ENCODE measurements at places on chromosomes 2 and 18. TPM values are rescaled to one million over a fixed set of nuclear protein-coding genes. Genes with fewer than 3 reads are reported as not detected.
A peak's percentile ranks its signal among the peaks of the same experiment; 100 is the strongest.

The ANKRD30BL gene
- total RNA-seq, result not detected

DNA sequence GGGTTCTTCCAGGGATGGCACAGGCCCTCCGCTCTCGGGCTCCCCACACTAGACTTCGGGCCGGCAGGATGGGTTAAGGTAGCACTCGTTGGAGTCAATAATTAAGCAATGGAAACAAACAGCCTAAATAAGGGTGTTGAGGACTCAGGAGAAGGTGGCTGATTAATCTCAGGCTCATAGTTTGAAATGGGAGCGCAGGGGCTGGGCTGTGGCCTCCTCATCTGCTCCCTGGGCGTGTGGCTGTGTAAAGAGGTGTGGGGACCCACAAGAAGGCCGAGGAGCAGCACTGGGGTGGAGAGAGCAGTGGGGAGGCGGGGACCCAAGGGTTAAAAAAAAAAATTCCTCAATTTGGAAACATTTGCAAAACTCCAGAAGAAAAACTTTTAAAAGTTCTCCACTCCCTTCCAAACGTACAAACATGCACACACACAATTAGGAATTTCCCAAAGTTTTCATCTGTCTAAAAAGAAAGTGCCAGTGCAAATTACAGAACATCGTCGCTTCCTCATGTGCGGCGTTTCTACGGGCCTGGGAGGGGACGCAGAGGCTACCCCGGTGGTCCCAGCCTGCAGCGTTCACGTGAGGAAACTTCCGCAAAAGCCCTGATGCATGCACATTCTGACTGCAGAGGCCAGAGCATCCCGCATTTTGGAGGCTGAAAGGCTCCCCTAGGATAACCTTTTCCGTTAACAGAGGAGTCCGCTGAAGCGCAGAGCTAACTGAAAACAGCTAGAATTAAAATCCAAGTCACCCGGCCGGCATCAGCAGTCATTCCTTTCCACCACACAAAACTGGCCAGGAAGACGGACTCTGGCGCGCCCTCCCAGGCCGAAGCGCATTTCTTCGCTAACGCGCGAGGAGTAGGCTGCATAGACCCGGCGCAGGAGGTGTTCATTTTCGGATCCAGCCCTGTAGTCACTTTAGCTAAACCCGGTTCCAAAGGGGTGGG is 1.0 kb upstream of the TUBB6 start:
- peak; percentile 65 for DNase-seq

The SCN7A gene
- 5.0 TPM for total RNA-seq

DNA sequence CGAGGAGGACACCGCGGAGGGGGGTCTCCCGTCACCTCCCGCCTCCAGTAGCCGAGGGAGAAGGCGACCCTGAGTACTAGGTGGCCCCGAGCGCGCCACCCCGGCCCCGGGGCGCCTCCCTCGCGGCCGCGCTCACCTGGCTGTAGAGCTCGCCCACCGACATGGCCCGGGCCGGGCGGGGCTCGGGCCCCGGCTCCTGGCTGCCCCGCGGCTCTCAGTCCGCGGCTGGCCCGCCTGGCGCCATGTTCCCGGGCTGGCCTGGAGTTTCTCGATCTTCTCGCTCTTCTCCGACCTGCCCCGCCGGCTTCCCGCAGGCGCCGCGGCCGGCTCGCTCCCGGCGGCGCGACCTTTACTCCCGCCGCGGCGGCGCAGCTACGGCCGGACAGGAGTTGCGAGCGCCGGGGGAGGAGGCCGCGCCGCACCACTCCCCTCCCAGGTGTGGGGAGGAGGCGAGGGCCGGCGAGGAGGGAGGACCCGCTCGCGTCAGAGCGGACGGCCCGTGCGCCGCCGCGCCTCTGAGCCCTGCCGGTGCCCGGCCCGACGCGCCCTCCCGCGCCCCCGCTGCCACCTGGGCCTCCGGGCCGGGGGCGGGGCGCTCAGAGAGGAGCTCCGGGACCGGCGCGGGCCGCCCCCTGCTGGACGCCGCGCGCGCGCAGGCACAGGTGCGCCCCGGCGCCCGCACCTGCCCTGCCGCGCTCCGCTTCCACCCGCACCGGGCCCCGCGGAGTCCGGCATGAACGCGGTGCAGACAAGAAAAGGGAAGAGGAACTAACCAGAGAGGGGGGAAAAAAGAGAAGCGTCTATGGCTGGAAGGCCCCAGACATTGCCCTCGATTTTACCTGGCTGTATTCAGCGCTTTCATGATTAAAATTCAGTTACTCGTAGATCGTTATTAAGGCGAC is at the start of gene MYO5B:
Gene MYO5B, minus strand, starts transcription at position 517 of the 902 bp plus-strand sequence. Its CDS starts 354 bp downstream, at position 163.
- peak; percentile 96 for DNase-seq

DNA sequence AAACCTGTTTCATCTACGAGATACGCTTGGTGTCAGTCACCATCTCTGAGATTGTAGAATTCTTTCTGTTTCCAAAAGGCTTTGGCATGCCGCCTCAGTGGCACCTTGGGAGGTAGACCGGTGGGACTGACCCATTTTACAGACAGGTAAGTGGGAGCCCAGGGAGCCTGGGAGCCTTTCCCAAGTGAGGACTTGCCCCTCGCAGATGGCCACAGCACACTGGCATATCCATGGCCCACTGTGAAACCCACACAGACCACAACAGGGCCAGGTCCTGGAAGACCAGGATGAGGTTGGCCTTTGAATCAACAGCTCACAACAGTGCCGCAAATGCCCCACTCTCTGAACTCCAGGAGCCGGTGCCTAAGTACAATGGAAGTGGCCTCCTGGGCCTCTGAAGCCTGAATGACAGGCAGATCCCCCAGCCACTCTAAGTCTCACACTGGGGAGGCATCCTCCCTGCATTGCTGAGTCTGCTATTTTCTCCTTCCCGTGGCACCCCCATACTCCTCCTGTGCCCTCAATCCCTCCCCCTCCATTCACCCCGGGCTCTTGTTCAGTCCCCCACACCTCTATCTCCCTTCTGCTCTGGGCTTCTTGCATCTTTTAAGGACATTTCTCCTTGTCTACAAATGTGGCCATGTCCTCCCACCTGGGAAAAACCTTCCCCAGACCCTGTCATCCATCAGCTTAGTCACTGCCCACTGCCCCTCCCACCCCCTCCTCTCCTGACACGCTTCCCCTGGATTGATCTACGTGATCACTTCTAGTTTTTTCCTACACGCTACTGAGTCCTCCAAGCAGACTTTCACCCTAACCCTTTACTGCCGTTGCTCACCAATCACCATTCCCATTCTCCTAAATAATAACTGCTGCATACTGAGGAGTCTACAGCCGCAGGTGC is 26.2 kb downstream of the CENPA start:
- no peak for DNase-seq

The ATP9B gene
- 23.8 TPM for total RNA-seq

The KIAA2012 gene
- total RNA-seq, result not detected

DNA sequence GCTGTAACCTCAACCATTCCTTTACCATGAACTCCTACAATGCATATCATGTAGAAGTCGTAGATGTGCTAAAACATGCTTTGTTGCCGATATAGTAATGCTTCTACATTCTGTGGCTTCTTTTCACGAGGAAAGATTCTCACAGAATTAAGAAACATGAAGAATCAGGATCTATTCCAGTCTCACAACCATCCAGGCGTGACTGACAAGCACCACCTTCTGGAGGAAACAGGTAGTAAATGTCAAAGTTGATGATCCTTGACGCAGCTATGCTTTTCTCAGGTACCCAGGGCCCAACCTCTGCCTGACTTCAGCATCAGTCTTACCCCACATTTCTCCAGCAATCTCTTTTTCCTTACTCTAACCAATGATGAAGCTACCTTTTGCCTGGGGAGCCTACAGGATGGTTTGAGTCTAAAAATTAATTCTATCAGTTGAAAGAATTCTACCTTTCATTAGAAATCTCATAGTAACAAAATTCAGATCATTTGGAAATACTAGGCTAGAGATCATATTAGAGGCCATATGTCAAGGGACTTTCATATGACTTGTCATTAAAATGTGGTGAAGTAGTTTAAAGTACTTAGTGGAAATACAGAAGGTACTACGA is 123.3 kb upstream of the RND3 start:
- DNase-seq, result peak; percentile 65

DNA sequence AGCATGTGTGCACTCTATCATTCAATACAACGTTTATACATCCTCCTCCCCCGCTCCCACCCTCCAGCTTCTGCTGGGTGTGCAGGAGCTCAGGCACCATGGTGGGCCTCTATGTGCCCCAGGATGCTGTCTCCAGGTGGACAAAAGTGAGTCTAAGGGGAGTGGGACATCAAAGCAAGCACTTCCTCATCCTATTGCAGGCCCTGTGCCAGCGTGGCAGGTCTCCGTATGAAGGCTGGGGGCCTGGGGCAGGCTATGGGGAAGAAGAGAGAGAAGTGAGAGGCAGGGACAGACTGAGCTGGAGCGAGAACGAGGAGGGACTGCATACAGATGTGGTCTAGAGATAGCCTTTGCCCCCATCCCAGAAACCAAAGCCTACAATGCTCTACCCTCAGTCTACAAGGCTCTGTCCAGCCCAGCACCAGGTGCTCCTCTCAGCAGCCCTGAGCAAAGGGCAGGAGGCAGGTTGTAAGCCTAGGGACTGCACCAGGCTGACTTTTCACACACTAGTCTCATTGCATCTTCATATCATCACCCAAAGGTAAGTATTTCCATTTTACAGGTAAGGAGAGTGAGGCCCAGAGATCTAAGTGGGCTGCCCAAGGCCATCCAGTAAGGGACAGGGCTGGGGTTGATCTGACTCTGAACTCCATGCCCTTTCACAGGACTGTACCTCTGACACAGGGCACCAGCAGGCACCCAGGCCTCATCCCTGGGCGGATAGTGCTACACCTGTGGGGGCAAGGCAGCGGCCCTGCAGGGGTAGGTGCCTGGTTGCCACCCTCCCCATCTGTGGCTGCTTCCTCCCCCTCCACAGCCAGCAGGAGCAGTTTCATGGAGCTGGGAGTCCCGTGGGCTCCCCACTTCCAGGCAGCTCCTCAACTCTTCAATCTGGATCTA is 14.0 kb upstream of the ARID5A start:
- DNase-seq, result no peak

- DNase-seq, result no peak
Observed at GRCh38 chr2:134039912-134040581, 213.8 kb upstream of the MGAT5 start.

The STARD6 gene
- not detected for total RNA-seq

DNA sequence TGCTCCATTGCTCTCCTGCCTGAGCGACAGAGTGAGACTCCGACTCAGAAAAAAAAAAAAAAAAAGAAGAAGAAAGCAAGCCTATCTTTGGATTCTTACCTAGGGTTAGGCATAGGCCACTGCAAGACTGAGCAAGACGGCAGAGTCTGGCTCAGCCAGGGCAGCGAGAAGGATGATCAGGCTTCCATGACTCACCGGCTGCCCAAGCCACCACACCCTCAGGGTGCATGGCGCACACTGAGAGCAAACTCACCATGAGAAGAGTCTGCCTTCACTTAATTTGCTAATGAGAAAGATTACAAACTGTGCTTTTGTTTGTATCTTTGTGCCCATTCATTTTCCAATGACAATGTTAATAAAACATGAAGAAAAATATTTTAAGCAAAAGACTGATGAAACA is 8.2 kb downstream of the FAM110C start:
- DNase-seq, result no peak

- no peak for DNase-seq
Observed at GRCh38 chr2:212926940-212927339, 224.5 kb downstream of the IKZF2 start.

Measured in hepatocyte (in vitro differentiated cells).